ENCODE measurements at places on chromosomes 5 and 9.

DNA sequence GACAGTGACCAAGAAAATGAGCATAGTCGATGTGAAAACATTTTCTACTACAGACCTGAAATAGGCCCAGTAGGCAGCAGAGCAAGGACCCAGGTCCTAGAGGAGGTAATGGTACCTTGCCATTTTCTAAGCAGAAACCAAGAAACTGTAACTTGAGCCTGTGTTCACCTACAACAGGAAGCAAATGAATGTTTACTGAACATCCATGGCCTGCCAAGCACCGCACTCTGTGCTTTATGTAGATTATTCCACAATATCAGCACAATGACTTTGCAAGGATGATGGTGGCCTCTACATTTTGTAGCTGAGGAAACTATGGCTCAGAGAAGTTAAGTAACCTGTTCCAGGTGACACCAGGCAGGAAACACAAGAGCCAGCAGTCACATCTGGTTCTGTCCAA lies 215.3 kb downstream of the SPOCK1 start:
- DNase-seq = no peak

- DNase-seq = no peak
Measured at GRCh38 chr5:116487045-116487444, 87.6 kb downstream of the SEMA6A start.

DNA sequence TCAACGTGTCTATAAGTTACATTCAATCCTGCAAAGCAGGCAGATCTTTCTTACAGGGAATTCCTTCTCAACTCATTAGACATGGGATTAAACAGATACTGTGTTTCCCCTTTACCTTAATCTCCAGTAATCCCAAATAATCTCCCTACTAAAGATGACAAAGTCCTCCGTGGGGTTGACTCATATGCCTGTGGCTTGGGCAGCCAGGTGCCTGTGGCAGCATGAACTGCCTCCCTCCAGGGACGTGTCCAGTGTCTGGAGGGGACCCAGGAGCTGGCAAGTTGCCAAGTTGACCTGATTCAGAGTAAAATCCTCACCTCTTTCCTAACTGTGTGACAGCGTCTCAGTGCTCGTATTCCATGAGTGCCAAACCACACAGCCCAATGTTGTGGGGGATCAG lies 94.6 kb upstream of the PTCH1 start:
- DNase-seq = no peak

DNA sequence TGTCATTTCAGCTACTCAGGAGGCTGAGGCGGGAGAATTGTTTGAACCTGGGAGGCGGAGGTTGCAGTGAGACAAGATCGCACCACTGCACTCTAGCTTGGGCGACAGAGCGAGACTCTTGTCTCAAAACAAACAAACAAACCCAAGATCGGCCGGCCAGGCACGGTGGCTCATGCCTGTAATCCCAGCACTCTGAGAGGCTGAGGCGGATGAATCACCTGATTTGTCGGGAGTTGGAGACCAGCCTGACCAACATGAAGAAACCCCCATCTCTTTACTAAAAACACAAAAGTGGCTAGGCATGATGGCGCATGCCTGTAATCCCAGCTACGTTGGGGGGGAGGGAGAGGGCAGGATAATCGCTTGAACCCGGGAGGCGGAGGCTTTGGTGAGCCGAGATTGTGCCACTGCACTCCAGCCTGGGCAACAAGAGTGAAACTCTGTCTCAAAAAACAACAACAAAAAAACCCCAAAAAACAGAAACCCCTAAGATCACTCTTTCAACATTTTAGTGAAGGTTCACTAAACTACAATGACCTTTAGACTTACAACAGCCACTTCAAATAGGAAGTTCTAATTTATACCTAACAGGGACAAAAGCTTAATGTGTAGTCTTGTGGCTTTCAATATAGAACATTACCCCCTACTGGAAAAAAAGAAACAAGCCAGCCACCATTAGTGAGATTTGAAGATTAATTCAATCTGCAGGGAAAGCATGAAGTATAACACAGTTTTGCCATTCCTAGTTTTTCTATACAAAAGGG lies 7.0 kb downstream of the HSPA9 start:
- no peak for DNase-seq

GRCh38 chr5:52798938-52799337 lies 11.2 kb downstream of the ITGA1 start:
- DNase-seq = peak; percentile 20

- DNase-seq = no peak
Measured at GRCh38 chr5:124453221-124454051, 293.0 kb downstream of the ZNF608 start.
